ENCODE measurements at places on chromosomes 1 and 21.

- no peak for DNase-seq
These were observed 66.7 kb upstream of the PARP1 start for GRCh38 chr1:226474443-226475141.

- DNase-seq = no peak
These were observed 51.8 kb downstream of the ST6GALNAC5 start for GRCh38 chr1:76919085-76919484.

- no peak for DNase-seq
These were observed 169.0 kb downstream of the VAV3 start for GRCh38 chr1:107795994-107796393.

- DNase-seq = no peak
These were observed 662.6 kb downstream of the MATN1 start for GRCh38 chr1:30060738-30061137.

GRCh38 chr21:34613679-34614627, 960 bp downstream of the RCAN1 start:
- peak; percentile 18 for DNase-seq

DNA sequence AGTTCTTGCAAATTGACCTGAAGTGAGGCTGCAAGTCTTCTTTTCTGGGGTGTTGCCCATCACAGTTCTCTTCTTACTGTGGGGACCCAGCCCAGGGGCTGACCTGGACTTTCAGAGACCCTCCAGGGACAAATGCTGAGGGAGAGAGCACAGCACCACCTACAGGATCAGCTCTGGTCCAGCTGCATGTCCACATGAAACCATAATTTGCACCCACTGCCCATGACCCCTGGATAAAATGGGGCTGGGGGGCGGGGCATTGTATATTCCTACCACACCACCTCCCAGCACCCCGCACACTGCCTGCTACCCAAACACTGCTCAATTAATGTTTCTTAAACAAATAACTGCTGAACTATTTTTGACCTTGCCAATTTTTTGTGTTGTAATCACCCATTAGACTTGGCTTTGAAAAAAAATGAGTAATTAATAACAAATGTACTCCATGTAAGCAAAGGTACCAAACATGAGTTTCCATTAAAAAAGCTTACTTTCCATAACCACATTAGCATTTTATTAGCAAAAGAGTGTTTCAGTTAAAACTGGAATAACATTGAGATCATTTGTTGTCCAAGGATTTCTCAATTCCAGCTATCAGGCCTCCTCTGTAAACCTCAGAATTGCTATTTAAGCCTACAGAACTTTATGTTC, 168.0 kb upstream of the RAB4A start:
- DNase-seq = no peak

DNA sequence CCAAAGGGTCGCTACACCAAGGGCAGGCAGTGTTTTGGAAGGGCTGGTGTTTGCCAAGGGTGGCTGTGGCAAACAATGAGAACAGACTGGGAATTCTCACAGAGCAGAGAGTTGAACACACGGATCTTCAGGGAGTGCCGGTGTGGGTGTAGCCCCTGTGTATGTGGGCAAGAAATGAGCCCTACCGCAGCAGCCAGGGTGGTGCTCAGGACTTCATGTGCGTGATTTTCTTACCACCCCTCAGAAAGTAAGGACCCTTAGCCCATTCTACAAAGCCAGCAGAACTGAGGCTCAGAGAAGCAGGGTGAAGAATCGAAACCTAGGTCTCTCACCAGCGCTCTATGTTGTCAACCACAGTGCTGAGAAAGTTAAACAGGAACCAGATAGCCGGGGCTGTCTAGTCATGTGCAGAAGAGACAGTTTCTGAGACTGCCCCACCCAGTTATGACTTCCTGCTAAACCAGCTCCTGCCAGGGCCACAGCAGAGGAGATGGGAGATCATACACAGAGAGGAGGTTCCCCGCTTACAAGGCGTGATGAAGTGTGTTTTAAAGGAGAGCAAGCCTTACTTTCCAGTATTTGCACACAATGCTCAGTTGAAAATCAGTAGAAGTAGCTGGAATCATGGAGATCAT, 21.9 kb upstream of the MORC3 start:
- DNase-seq = peak; percentile 54

DNA sequence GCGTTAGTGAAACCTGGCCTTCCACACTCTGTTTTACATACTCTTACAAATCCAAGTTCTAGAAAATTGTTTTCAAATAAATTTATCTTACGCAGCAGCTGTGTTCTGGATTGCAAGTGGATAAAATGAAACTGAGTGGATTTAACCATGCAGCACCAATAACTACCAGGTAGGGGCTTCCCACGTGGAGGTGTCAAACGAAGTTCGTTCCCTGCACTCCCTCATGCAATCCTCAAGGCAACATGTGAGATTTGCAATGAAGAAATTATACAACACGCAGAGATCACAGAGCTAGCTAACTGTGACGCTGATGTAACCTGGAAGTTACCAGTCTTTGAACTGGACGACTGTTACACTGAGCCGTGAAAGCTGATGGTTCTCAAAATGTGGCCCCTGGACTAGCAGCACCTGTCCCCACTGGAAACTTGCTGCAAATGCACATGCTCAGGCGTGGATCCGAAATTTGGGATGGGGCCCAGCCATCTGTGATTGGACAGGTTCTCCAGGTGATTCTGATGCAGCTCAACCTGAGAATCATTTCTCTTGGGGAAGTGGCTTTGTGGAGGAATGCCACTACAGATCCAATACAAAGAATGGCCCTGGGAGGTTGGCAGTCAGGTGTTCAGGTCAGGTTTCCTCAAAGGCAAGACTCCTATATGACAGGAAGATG, 36.3 kb downstream of the RSPH1 start:
- no peak for DNase-seq

GRCh38 chr1:170012920-170013319, 61.6 kb downstream of the KIFAP3 start:
- no peak for DNase-seq

GRCh38 chr1:38142606-38143005, 96.0 kb upstream of the POU3F1 start:
- DNase-seq = no peak

DNA sequence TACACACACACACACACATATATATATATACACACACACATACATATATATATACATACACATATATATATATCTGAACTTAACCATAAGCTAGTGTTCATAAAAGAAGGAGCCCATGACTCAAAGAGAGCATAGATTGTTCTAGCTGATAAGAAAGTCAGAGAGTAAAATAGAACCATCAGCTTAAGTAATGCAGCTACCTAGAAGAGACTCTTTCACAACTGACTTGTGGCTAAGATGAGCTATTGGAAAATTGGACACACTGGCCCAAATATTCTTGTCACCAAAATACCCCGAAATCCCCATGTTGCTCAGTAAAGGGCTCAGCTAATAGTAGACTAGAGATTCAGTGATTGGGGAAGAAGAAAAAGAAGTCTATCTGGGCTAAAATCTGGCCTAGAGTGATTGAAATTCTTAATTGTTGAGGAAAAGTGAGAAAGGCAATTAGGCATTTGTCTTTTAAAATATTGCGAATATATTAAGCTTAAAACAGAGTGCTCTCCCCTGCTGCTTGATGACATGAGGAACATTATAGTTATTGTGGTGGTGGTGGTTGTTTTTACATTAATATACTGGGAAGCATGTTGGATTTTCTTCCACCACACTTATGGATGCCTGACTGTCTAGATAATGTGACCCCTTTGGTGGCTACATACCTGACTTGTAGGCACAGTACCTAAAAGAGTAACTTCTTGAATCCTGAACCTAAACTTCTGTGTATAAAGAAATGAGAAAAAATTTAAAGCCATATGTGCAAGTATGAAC, 6.3 kb downstream of the SLAMF1 start:
- DNase-seq = peak; percentile 19

- DNase-seq = no peak
These were observed 55.9 kb downstream of the CAMSAP2 start for GRCh38 chr1:200794506-200795065.

GRCh38 chr1:11134898-11135266, 35.2 kb upstream of the EXOSC10 start:
- no peak for DNase-seq

GRCh38 chr1:156750191-156750672, 1.2 kb downstream of the HDGF start:
- DNase-seq = peak; percentile 47

- DNase-seq = no peak
These were observed 65.4 kb downstream of the ALPL start for GRCh38 chr1:21574466-21575151.

DNA sequence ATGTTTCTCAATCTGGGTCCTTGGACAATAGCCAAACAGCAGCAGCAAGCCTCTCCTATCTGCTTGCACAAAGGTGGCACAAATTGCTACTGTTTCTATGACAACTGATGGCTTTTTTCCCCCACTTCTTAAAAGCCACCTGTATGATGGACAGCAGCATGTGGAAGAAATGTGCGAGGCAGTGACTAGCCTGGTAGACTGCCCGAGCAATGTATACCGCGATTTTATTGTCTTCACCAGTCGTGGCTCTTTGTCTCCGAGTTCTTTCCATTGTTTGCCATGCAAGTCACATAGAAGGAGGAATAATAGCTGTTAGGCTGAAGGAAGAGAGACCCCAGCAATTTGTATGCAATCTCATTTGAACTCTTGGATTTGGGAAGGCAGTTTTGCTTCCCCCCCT, 79.4 kb downstream of the S1PR1 start:
- no peak for DNase-seq

- DNase-seq = no peak
These were observed 19.6 kb upstream of the C2CD2 start for GRCh38 chr21:41973427-41973831.

GRCh38 chr1:230861489-230861888, 6.8 kb downstream of the C1orf198 start:
- no peak for DNase-seq

GRCh38 chr1:10189659-10190058, 20.7 kb upstream of the KIF1B start:
- DNase-seq = no peak

DNA sequence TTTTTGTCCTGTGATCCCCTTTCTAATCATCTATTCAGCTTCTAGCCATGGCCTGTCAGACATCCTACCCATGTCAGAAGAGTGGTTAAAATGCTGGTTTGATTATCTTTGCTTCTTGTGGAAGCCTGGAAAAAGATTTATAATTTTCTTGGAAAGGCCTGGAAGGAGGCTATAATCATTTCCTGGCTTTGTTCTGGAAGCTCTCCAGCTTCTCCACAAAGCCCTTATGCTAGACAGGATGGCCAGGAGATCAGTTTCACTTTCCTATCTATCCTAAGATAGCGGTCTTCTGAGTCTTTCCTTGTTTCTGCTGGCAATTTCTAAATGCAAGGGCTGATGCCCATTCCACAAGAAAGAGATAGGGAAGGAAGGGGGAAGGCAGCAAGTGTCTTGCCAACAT, 90.9 kb upstream of the SLC44A3 start:
- no peak for DNase-seq
